CD4-positive, alpha-beta T cell treated with Interleukin-17A for 1 hour (primary cell): ENCODE measurements at places on chromosomes 2 and 18.

GRCh38 chr2:46557788-46558187 is 78.4 kb downstream of the TMEM247 start:
- no peak for DNase-seq

- DNase-seq, result no peak
Observed at GRCh38 chr2:56191617-56192016, 7.8 kb downstream of the CCDC85A start.

DNA sequence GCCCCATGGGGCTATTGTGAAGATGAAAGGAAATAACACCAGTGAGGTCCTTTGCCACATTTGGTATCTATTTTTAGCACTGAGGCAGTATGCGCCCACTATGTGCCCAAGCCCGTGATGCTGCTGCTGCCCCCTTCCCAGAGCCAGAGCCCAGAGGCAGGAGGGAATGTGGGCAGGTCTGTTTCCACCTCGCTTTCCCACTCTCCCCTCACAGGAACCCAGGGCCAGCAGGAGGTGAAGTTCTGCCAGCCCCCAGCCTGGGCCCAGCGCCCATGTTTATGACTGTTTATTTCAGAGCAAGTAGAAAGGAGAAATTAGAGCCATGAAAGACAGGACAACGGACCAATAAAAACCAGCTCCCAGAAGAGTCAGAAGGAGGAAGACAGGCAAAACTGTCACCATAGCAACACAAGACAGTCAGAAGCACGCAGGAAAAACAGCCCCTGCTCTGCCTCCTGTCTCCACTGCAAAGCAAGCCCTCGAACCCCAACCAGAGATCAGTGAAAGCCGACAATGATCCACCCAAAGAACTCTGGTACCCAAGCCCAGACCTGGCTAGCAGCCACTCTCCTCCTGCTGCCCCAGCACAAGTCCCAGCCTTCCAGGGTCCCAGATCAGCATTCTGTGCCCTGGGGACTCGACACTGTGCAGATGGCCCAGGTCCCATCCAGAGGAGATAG is 1.4 kb downstream of the CYRIA start:
- peak; percentile 43 for DNase-seq

- DNase-seq, result no peak
Observed at GRCh38 chr2:22748909-22749308, 636.1 kb upstream of the KLHL29 start.

DNA sequence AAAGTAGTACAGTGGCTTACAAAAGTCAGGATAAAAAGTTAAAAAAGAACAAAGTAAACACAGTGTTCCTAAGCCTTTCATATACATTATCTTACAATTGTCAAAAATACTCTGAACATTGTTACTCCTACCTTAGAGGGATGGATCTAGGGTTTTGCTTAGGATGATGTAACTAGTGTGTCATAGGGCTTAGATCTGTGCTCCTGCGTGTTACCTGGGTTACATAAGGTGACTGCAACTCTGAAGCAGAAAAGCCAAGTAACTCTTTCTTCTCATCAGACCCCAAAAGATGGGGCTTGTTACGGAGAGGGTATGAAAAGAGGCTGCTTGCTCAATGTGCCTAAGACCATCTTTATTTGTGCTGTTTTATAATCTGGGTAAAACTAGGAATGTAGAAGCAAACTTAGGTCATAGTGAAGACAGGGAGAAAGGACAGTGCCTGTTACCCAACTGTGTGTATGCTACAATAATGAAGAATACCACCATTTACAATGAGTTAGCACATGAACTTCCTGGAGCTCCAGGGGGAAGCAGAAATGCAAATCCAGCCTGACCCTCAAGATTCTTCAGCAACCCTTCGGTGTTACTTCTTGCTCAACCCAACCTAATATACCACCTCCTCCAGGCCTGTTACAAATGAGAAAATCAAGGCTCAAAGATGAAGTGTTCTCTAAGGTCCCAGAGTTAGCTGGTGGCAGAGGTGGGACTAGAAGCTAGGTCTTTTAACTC is 42.0 kb upstream of the STK17B start:
- DNase-seq, result peak; percentile 39

- DNase-seq, result no peak
Observed at GRCh38 chr2:172927641-172928357, 147.8 kb upstream of the MAP3K20 start.

GRCh38 chr2:38771632-38772031 is 6.4 kb upstream of the GEMIN6 start:
- DNase-seq, result no peak

GRCh38 chr2:36701918-36702317 is 5.4 kb downstream of the VIT start:
- no peak for DNase-seq

DNA sequence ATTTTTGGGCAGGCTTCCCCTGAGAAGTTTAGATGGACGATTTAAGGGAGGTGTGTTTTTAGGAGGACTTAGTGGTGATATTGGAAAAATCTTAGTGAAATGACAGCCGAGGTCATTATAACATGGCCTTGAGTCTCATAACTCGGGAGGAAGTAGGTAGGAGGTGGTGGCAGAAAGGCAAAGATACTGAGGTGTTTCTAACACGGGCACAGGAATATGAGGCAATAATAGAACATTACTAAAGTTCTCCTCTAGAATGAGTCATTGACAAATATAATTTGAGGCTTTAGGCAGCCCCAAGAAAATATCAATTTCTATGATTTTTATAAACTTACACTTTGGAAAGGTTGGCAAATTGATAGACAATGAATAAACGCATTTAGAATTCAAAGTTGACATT is 146.1 kb upstream of the ZEB2 start:
- no peak for DNase-seq

GRCh38 chr2:60735496-60736250 is 20.4 kb upstream of the PAPOLG start:
- DNase-seq, result peak; percentile 15

DNA sequence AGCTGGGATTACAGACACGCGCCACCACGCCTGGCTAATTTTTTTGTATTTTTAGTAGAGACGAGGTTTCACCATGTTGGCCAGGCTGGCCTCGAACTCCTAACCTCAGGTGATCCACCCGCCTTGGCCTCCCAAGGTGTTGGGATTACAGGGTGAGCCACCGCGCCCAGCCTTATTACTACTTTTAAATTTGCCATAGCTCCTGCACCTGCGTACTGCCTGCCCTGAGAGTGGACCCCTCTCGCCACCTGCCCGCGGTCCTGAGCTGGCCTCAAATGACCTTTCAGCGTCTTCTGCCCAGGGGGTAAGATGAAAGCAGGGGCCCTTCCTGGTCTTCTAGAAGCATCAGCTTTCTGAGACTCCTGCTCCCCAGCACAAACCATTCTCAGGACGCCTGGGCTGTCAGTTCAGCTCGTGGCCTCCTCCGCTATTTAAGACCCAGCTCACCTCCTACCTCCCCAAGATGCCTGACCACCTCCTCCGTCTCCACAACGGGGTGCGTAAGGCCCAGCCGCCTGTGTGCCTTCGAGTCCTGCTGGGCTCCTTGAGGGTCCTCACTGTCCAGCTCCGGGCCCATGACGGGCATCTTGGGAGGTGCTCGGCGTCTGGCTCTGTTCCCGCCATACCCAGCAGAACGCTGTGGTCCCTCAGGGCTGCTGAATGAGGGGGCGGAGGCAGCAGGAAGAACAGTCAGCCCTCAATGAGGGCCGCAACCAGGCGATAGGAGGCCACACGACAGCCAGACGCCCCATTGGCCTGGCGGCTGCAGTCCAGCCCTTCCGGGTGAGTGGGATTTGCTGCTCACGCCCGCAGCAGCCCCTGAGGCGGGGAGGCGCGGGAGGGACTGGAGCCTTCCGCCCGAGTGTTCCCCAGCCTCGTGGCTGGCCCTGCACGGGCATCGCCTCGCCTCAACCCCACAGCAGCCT is 266.6 kb downstream of the TFCP2L1 start:
- DNase-seq, result no peak

GRCh38 chr2:233990261-233990798 is 60.2 kb upstream of the SPP2 start:
- peak; percentile 80 for DNase-seq

DNA sequence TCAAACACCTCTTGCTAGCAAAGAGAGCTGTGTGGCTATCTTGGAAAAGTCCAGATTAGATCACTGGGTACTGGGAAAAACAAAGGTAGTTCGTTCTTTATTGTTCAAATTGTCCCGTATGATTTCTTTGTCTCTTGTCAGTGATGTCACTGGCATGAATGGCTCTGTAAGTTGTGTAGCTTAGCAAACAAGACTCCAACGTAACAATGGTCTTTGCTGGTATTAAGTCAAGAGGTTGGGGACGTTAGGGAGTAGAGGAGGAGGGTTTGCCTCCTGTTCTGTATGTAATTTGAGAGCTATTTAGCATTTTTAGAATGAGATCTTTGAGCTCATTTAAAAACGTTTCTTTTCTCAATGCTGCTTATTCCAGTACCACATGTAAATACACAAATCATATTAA is 216.5 kb upstream of the SP5 start:
- no peak for DNase-seq

DNA sequence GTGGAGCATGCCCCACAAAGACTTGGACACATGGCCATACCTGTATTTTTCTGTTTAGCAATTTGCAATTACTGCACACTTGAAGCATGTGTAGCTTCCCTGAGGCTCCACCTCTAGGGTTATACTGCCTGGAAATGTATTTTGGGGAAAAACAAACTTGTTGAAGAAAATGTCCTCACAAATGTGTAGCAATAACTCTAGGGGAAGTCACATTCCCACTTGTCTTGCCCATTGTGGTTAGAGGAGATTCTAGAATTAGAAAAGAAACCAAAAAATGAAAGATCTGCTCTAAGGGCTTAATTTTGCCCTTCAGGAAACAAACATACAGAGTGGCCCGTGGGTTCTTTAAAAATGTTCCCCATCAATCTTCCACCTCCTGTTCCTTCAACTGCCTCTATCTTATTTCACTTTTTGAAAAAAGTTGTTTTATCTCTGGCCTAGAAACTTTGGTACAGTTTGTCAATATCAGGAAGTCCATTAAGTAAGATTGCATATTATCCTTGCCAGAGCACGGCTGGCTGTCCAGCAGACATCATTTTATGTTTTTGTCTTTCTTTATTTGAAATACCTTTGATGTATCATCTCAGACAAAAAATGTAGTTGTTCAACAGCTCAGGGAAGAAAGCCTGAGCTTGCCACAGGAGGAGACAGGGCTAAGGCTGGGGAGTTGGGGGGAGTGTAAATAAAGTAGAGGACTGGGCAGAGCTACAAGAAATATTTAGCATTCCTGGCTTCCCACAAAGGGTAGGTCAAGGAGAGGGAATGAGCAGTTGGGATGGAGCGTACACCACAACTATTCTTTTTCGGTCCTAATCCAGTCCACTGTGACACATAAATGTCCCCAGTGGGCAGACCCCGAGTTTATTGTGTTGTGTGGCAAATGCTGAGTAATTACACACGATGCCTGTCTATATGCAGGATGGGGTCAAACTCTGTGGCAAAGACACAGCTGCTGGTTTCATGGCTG is 96.8 kb upstream of the CDC42EP3 start:
- DNase-seq, result no peak

- no peak for DNase-seq
Observed at GRCh38 chr2:160254189-160254762, 54.2 kb upstream of the ITGB6 start.

DNA sequence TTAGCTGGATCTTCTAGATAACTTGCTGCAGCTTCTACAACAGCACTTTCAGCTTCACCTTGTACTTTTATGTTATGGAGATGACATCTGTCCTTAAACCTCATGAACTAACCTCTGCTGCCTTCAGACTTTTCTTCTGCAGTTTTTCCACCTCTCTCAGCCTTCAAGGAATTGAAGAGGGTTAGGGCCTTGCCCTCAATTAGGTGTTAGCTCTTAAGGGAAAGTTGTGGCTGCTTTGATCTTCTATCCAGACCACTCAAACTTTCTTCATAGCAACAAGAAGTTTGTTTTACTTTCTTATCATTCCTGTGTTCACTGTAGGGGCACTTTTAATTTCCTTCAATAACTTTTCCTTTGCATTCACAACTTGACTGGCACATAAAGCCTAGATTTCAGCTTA is 52.3 kb downstream of the ARHGAP15 start:
- peak; percentile 34 for DNase-seq

- DNase-seq, result no peak
Observed at GRCh38 chr2:52859065-52859464, 908.5 kb upstream of the CHAC2 start.

GRCh38 chr2:61988462-61989366 is 83.2 kb downstream of the COMMD1 start:
- DNase-seq, result no peak

DNA sequence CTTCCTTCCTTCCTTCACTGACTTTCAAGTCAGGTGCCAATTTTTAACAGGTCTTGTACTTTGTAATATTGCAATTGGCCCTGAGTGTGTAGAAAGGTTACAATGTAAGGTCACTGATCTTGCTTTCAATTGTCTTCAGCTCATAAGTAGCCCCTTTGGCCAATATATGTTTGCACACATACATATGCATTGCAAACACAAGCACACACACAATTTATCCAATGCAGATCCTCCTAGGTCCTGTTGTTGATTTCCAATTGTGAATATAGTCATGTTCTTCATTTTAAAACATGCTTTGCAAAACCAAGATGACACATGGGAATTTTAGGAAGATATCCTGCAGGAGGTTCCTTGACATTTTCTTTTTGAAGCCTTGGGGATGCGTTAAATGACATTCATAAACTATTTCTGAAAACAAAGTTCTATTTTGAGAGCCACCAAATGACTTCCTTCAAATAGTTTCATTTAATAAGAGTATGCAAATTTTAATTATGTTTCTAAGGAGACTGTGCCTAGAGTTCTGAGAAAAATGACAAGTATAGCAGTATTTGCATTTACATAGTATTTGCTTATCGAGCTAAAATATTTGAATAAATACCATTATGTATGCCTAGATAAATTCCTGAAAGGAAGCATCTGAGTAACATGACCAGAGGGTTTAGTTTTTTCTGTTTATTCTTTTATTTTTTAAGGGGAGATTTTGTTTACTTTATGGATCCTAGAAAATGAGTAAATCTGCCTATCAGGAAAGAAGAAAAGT is 117.1 kb upstream of the TMEFF2 start:
- DNase-seq, result no peak

- peak; percentile 6 for DNase-seq
Observed at GRCh38 chr2:156110890-156111289, 221.6 kb downstream of the NR4A2 start.

- no peak for DNase-seq
Observed at GRCh38 chr2:154587739-154588138, 110.8 kb upstream of the KCNJ3 start.

DNA sequence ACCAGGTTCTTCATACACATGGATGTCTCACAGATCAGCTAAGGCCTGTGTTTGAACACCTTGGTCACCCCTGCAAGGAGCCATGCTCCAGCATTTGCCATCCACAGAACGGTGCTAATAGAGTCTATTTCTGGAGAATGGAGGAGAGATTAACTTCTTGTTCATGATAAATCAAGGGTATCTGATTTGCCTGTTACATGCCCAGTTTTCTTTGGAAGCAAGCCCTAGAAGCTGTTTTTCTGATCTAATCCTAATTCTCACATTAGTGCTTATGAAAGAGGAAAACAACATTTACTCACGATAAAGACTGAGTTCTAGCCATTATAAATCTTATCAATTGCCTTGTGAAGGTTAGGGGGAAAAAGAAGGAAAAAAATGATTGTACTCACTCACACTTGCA is 119.6 kb upstream of the DTNA start:
- no peak for DNase-seq
